ENCODE measurements at places on chromosomes 16 and 17. TPM values are rescaled to one million over a fixed set of nuclear protein-coding genes. Genes with fewer than 3 reads are reported as not detected.

The KRT15 gene
- total RNA-seq = not detected

- DNase-seq = no peak
Measured at GRCh38 chr16:24731722-24732419, 2.4 kb downstream of the TNRC6A start.

- DNase-seq = no peak
Measured at GRCh38 chr17:35784895-35785294, 10.5 kb downstream of the MMP28 start.

DNA sequence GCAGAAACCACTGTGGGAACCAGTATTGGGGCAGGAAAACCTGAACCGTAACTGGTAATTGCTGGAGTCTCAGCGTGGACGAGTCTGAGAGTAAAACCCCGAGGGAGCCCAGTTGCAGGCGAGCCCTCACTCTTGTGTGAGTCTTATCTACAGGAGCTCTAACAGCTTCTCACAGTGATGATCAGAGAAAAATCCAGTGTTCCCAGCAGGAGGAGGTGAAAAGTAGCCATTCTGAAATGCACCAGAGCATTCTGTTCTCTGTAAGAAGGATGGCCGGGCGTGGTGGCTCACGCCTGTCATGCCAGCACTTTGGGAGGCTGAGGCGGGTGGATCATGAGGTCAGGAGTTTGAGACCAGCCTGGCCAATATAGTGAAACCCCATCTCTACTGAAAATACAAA is 161.2 kb downstream of the COPRS start:
- DNase-seq = no peak

The EVI2A gene
- 22.9 TPM for total RNA-seq

- DNase-seq = no peak
Measured at GRCh38 chr16:85505794-85506634, 107.1 kb upstream of the GSE1 start.

GRCh38 chr16:87653234-87653633 is 50.9 kb downstream of the JPH3 start:
- DNase-seq = no peak

DNA sequence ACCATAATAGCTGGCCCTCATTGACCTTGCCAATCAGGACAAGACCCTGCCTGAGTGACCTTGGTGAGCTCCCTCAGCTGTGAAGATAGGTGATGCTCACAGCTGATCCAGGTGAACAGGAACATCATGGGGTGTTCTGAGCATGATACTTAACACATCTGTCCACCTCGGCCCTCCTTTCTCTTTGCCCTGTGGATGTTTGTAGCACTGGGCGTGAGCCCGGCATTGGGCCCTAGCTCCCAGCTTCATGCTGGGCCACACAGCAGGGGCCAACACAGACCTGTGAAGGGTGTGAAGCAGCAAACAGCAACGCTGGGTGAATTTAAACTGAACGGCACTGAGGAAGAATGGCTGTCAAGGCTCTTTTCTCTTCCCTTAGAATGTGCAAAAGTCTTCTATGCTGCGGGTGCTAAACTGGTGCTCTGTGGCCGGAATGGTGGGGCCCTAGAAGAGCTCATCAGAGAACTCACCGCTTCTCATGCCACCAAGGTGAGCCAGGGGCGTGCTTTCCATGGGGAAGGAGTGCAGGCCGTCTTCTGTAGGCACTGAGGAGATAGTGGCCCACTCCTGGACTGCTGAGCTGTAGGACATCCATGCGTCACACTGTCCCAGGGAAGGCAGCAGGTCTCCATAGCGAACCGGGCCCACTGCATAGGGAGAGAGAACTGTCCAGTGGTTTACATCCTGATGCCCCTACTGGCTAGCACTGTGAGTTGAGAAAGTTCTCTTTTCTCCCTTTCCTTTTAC is 35.9 kb downstream of the TMEM11 start:
- DNase-seq = no peak

The SHISA6 gene
- not detected for total RNA-seq

DNA sequence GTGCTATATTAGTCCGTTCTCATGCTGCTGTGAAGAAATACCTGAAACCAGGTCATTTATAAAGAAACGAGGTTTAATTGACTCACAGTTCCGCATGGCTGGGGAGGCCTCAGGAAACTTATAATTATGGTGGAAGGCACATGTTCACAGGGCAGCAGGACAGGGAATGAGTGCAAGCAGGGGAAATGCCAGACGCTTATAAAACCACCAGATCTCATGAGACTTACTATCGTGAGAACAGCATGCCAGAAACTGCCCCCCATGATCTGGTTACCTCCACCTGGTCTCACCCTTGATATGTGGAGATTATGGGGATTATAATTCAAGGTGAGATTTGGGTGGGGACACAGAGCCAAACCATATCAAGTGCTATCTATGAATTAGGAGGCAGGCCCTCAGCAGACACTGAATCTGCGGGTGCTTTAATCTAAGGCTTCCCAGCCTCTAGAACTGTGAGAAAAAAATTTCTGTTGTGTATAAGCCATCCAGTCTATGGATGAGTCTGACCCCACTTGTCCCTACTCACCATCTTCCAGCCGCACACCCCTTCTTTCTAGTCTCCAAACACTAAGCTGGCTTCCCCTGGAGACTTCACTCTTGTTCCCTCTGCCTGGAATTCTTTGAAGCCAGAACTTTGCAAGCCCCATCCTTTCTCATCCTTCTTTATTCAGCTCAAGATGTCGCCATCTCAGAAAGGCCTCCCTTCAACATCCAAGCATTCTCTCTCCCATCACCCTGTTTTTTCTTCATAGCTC is 772 bp upstream of the NUP93 start:
- DNase-seq = no peak

The CSH1 gene
- not detected for total RNA-seq

- DNase-seq = no peak
Measured at GRCh38 chr17:43702637-43703036, 40.9 kb upstream of the MEOX1 start.
